ENCODE measurements at places on chromosomes 7 and 10.
A peak's percentile ranks its signal among the peaks of the same experiment; 100 is the strongest.

GRCh38 chr7:97064020-97064419, 39.4 kb upstream of the DLX5 start:
- no peak for DNase-seq

DNA sequence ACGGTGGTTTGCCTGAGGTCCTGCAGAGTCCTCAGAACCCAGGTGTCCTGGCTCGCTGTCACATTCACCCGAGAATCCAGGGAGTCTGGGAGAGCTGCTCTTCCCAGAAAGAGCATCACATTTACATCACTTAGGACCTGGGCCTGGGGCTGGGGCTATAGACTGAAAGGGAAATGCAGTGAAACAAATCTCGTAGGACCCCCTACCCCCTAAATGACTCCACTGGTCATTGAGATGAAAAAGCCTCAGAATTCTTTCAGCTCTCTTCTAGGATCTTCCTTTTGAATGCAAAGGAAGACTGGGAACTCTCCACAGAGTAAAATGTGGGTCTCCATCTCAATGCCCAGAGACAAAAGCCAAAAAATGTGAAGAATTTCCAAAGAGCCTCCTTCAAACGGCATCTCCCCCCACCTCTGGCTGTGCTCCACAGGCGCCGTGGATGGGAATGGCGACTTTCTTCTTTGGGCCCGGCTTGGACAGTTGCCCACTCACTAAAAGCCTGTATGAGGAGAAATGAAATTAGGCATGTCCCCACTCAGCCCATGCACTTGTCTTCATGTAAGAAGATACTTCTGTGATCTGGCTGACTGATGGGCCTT, 49.0 kb upstream of the PODXL start:
- no peak for DNase-seq

DNA sequence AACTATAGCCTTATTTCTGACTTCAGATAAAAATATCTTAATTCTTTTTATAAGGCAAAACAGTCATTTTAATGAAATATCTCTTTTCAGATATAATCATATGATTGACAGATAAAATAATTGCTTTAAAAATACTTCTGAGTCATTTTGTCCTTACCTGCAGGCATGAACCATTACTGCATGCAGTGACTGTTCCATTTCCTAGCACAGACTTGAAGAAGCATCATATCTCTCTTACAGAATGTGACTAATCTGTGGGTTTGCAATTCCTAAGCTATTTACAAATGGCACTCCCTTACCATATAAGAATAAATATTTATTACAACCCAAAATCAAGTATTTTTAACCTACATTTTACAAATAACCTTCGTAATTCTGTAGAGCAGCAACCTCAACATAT, 120.7 kb downstream of the SRPK2 start:
- peak; percentile 87 for DNase-seq

GRCh38 chr10:103791858-103792257, 63.5 kb downstream of the SH3PXD2A start:
- DNase-seq, result no peak

DNA sequence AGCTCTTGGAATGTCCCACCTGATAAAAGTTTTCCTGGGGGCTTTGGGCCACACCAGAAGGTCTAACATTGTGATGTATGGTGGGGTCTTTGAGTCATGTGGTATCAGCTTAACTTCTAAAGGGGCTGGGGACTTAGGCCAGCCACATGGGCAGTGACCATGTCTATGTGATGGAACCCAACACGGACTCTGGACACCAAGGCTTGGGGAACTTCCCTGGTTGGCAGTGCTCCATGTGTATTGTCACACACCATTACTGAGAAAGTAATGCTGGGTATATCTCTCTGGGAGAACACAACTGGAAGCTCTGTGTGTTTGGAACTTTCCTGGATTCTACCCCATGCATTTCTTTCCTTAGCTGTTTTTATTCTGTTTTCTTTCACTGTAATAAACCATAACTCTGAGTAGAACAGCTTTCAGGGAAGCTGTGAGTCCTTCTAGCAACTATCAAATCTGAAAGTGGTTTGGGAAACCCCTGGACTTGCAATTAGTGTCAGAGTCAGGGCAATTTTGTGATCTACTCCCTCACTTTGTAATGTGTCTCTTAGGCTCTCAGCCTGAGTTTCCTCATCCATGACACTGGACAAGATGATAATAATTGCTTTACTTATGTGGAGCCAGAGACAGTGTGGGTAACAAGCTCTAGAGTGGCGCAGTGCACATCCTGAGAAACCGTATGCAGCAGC, 28.4 kb upstream of the AGK start:
- no peak for DNase-seq

DNA sequence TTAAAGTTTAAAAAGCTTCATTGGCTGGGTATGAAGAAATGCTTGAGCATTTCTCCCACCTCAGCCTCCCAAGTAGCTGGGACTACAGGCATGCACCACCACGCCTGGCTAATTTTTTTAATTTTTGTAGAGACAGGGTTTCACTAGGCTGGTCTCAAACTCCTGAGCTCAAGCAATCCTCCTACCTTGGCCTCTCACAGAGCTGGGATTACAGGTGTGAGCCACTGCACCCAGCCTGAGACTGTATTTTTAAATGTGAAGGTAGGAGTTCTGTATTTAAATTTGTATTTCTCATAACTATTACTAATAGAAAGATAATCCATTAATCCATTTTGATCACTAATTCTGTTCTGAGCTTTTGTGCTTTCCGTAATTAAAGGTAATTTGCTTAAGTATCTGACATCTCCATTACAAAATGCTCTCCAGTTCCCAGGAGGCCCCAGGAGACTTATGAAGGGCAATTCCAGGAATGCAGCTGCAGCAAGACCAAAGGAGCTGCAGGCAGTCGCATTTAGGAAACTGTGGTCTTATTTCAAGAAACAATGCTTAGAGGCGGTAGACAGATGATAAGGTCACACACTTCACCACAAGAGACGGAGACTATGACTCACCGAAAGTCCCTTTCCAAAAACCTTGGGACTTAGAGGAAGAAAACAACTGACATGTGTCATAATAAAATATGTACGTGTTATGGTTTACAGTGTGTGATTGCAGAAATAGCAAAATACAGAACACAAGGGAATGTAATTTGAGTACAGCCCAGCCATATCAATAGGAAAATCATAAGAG, 23.3 kb downstream of the YAE1 start:
- peak; percentile 87 for DNase-seq

- no peak for DNase-seq
Measured at GRCh38 chr7:158705234-158705850, 738 bp upstream of the NCAPG2 start.

- no peak for DNase-seq
Measured at GRCh38 chr7:123472327-123472726, 62.1 kb downstream of the IQUB start.

DNA sequence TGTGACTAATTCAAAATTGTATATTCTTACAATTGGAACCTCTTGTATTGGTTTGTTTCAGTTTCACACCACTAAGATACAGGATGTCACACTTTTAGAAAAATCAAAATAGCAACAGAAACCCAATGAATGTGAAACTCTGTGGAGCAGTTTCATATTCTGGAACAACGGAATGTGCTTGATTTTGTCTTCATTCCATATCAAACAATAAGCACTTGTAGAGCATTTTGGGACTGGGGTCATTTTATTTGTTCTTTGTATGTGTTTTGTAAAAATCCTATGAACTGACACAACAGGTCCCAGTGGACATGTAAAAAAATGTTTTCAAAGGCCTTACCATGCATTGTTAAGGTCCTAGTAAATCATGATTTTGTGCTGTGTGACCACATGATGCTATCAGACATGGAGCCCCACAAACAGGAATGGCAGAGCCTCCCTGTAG, 123.1 kb downstream of the DKK1 start:
- DNase-seq, result no peak

DNA sequence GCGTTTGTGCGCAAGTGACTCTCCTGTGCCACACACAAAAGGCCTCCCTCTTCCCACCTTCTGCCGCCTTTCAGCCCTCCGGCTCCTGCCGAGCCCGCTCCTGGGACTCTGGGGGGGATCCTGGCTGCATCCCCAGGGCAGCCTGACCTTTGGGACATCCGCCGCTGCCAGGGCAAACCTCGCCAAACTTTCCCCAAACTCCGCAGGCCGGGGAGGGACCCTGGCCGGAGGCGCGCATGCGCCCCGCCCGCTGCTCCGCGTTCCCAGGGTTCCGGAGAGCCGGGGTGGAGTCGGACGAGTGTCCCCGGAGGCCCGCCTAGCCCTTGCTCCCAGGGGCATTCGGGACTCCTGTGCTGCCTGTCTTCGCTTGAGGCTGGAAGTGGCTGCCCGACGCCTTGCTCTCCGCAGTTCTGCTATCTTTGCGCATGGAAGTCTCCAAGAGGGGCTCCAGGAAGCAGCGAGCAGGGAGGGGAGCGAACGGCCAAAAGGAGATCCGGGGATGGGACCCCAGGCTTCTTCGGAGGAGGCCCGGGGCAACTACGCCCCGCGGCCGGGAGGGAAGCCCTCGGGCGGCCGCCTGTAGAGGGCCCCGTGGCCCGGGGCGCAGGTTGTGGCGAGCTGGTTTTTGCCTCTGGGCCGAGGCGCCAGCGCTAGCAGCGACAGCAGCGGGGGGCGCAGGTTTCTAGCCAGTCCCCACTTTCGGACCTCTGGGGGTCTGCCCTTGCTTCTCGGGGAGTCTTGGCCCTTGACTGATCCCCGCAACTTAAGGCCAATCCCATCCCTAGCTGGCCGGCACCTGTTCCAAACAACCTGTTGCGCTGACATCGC, 7.0 kb downstream of the PTF1A start:
- no peak for DNase-seq

DNA sequence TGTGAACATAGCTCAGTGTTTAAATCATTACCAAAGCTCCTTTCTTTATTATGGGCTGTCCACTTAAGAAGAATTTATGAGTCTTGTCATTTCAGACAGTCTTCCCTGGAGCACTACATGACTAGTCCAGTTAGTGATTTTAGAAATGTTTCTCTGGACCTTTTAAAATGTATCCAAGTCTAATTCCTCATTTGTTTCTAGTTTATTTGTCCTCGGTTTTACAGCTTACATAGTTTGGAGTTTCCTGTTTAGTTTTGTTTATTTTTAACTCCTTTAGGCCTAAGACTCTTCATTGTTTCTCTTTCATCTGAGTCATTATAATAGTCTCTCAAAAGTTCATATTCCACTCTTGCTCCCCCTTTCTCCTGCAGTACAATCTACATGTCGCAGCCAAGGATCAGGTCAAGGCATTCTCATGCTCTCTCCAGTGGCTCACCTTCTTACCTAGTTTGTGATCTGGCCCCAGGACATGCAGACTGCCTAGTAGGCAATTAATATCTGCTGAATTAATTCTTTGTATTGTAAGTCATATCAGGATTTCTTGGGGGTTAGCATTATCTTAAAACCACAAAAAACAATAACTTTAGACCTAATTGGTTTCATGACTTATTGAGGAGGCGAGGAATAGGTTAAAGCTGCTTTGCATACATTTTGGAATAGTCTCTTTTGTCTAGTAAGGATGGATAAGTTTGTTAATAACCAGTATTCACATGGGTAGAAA, 93.8 kb downstream of the MAPK8 start:
- peak; percentile 49 for DNase-seq

- no peak for DNase-seq
Measured at GRCh38 chr7:72190919-72191318, 221.2 kb downstream of the CALN1 start.

GRCh38 chr10:116850058-116850611, 836 bp downstream of the ENO4 start:
- DNase-seq, result no peak

DNA sequence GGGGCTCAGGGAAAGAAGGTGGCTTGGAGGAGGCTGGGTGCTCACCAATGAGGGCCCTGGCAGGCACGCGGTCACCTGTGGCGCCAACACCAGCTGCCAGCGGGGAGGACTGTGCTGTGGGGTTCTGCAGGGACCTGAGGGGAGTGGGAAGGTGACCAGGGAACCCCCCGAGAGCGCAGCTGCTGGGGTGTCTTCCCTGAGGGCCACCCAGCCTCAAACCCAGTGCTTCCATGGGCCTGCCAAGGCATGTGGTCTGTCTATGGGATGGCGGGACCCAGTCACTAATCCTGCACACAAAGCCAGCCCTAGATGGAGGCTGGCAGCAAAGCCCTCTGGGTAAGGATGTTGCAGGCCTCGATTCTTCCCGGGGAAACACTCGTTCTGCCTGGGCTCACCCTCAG, 117.1 kb downstream of the EBF3 start:
- no peak for DNase-seq

GRCh38 chr7:105643851-105644250, 62.6 kb upstream of the EFCAB10 start:
- DNase-seq, result no peak

- DNase-seq, result no peak
Measured at GRCh38 chr7:83613232-83613631, 35.7 kb downstream of the SEMA3E start.

GRCh38 chr10:133617196-133617595, 9.4 kb downstream of the FRG2B start:
- no peak for DNase-seq

DNA sequence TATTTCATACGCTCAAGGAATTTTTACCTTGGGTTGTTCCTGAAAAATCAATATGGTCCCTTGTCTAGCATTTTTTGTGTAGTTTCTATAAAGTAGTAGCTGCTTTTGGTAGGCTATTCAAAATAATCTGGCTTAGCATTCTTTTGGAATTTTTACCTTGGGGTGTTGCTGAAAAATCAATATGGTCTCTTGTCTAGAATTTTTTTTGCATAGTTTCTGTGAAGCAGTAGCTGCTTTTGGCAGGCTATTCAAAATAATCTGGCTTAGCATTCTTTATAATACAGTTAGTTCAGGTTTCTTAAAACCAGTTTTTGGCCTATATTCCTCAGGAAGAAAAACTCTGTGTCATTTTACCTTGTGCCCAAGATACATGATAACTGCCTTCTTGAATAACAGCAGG, 301.9 kb downstream of the SUGCT start:
- DNase-seq, result no peak

DNA sequence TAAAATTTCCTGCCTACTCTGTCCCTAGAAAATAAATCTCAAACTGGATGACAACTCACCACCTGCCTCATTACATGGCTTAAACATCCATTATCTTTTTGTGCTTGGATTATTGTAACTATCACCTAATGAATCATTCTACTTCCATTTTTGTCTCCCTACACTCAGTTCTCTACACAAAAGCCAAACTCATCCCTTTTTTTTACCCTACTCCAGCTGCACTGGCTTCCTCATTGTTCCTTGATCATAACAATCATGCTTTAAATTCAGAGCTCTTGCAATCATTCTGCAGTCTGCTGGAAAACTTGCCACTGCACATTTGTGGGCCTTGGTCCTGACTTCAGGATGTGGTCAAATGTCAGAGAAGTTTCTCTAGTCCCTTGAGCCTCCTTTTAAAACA, 280.0 kb downstream of the DGKB start:
- DNase-seq, result no peak

Measured in HCEC 1CT (cell line).